MV-4-11 (cell line): ENCODE measurements at places on chromosomes 12 and 14.
A peak's percentile ranks its signal among the peaks of the same experiment; 100 is the strongest.

DNA sequence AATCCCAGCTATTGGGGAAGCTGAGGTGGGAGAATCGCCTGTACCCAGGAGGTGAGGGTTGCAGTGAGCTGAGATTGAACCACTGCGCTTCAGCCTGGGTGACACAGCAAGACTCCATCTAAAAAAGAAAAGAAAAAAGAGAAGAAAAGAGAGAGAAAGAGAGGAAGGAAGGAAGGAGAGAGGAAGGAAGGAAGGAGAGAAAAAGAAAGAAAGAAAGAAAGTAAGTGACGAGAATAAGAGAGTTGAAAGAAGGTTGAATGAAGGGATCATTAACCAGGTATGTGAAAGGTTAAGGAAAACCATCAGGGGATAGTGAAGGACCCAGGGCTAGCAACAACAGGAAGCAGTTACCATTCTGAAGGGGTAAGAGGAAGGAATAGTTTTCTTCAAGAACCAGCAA is 4.2 kb upstream of the DTD2 start:
- no peak for DNase-seq

DNA sequence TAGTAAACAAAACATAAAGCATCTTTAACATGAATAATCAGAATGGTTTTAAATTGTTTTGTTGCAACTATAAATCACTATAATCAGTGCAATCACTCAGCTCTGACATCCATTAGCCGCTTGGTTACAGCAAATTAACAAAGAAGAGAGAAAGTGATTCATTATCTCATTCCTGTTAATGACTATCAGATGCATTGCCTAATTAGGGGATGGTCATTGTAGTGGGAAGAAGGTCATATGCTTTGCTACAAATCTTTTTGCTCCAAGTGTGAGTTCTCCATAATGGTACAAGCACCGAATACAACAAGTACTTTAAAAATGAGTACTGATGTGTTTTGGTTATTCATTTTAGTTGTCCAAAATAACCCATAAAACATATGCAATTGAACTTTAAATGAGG is 272.0 kb downstream of the AKAP6 start:
- DNase-seq, result no peak

DNA sequence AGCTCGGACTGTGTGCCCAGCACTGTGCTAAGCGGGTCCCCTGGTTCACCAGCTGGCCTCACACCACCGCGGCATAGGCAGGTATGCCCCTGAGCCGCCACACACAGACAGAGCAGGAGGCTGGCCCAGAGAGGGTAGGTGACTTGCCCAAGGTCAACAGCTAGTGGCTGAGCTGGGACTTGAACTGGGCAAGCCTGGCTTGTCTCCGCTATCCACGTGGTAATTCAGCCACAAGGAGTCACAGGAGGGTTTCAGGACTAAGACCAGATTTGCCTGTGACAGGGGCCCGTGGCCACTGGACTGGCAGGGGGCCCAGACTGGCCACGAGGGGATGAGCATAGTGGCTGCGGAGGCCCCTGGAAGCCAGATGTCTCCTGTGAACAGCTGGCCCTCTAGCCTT is 47.7 kb downstream of the NCOR2 start:
- no peak for DNase-seq

GRCh38 chr12:3333991-3334391 is 157.0 kb upstream of the PRMT8 start:
- DNase-seq, result no peak

- DNase-seq, result no peak
These were observed 52.5 kb downstream of the ATP23 start for GRCh38 chr12:57993834-57994233.

DNA sequence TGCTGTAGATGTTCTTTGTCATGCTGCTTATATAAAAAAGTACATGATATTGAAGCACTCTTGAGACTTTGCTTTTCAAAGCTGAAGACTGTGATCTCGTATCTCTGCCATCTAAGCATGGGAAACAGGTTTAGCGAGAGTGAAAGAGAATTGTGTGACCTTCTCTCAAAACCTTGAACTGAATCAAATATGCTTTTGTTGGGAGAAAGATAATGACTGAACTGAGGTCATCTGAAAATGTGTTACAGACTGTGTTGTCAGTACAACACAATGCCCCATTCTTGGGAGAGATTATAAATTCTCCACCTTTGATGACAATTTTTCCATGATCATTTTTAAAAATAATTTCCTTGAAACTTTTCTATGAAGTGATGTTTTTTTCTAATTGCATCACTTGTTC is 272.1 kb upstream of the SEL1L start:
- DNase-seq, result no peak

DNA sequence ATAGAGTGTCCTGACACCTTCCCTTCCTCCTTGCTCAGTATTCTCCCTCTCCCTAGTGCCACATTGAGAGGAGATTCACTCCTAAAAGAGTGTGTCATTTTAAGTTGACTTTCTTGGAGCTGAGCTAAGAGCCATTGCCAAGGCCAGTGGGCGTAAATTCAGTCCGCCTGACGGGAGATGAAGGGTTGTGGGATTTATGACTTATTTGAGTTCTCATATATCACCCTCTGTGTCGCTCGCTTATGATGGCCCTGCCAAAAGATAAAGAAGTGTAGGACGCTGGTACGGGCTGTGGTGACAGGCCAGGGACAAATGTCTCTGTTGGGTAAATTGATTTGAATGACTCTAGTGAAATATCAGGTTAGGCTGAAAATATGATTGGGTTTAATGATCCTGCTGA is 867.4 kb downstream of the NRXN3 start:
- no peak for DNase-seq

DNA sequence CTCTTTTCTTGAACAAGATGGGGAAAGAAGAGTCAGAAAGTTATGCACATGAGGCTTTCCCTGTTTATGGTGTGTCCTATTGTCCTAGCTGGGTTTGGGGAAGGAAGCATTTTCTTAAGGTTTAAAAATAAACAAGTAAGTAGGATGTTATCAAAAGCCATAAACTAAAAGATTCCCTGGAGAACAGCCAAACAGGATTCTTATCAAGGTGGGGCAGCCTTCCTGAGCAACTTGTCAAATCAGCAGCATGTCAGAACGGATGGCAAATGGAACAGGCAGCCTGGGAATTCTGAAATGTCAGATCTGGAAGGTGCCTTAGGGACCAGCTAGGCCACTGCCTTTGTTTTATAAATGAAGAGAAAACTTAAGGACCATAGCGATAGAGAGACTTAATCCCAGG is 152.2 kb upstream of the RGS6 start:
- DNase-seq, result no peak

- peak; percentile 2 for DNase-seq
These were observed 49.9 kb upstream of the PTPRO start for GRCh38 chr12:15272376-15272775.

DNA sequence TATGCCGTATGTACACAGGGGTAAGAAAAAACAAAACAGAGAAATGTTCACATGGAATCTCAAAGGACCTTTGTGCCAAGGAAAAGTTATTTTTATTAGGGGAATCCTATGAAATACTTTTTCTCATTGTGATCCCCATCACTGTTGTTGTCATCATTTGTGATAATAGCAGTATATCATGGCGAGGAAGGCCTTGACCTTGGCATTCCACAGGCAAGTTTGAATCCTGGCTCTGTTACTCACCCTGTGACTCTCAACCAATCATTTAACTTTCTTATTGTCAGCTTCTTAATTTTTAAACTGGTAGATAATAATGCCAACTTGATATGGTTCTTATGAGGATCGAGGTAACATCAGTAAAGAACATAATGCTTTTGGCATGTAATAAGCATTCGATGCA is 142.2 kb upstream of the DDHD1 start:
- no peak for DNase-seq

GRCh38 chr12:7555752-7556151 is 52.2 kb upstream of the CD163 start:
- DNase-seq, result peak; percentile 74

- peak; percentile 98 for DNase-seq
These were observed 96.5 kb downstream of the UNC79 start for GRCh38 chr14:93527203-93527607.

GRCh38 chr12:88334271-88334670 is 192.2 kb downstream of the TMTC3 start:
- no peak for DNase-seq

- no peak for DNase-seq
These were observed 47.9 kb downstream of the FBXW8 start for GRCh38 chr12:116958402-116959197.

- no peak for DNase-seq
These were observed 157.3 kb downstream of the BTG1 start for GRCh38 chr12:91988086-91988923.

DNA sequence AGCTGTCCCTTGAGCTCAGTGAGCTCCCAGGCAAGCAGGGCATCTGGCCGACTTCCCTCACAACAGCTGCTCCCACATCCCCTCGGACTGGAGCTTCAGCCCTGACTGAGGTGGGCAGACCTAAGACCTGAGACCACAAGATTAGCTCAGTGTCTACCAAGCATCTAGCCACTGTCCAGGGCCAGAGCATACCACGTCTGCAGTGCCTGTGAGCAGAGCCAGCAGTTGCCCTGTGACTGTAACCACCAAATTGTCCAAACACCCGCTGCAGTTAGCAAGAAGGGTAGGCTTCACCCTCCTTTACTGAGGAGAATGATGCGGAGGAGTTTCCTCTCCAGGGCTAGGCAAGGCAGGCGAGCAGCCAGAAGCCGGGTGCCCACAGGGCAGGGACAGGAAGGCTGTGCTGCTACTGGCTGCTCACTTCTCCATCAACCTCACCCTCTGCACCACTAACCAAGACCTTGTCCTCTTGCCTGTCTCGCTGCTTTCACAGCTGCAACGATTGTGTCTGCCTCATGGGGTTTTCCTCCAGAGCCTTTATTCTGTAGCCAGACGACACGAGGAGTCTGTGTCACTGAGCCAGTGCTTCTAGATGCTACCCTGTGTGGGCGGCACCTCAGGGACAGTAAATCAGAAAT is 53.9 kb downstream of the ANAPC7 start:
- no peak for DNase-seq

DNA sequence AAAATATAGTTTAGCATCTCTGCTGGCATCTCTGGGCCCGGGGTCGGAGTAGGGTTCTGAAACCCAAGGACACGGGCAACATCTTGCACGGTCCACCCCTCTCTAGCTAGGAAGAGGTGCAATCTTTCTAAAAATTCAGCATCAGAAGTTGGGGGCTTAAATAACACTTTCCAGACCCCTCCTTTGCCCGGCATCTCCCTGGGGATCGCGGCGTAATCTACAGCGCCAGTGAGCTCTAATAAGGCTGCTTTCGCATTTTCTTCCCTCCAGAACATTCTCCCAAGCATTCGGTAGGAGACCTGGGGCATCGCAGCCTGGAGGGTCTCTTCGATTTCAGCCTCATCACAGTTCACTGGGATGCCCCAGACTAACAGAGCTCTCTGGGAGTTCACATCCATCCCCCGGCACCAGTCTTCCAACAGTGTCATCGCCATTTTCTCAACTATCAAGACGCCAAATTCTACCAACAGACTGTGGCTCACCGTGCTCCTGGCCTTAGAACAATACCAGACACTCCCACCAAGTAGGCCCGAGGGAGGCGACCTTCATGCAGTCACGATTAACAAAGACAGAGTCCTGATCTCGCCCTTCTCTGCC is 880 bp downstream of the PNMA1 start:
- DNase-seq, result no peak

- no peak for DNase-seq
These were observed 177.8 kb upstream of the EGLN3 start for GRCh38 chr14:34128665-34129064.

- DNase-seq, result no peak
These were observed 204.3 kb downstream of the TTC7B start for GRCh38 chr14:90611936-90612335.

GRCh38 chr12:59737725-59738463 is 142.1 kb downstream of the SLC16A7 start:
- DNase-seq, result no peak

DNA sequence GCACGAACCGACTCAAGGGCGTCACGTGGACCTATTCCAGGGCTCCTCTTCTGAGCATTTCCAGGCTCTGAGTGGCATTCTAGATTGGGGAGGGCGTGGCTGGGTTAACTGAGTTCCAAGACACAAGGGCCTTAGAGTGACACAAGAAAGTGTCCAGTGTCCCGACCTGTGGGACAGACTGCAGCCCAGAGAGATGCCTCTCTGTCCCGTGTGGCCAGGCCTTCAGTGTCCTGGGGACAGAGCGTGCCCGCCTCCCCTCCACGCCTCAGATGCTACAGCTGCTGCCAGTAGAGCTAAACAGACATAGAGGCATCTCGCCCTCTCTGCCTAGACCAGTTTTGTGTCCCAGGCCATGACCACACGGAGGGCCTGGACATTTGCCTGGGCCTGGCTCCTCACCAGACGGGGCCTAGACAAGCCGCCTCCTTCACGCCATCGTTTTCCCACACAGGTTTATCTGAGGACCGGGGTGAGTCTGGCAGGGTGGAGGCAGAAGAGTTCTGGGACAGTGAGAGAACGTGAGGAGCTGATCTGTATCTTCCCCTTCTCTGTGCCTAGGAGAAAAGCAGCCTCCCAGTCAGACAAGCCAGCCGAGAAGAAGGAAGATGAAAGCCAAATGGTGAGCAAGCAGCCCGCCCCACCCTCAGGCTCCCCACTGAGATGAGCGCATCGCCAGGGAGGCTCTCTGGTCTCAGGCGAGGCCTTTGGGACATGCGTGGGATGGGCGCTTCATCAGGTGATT is 27.1 kb downstream of the DEGS2 start:
- no peak for DNase-seq

DNA sequence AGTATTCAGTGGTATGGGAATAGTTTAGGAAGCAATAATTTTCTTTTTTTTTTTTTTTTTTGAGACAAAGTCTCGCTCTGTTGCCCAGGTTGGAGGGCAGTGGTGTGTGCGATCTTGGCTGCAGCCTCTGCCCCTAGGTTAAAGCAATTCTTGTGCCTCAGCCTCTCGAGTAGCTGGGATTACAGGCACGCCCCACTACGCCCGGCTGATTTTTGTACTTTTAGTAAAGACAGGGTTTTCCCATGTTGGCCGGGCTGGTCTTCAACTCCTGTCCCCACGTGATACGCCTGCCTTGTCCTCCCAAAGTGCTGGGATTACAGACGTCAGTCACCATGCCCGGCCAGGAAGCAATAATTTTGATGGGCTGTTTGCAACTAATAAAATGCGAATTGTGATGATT is 62.1 kb downstream of the ATG14 start:
- DNase-seq, result no peak
